ENCODE measurements at places on chromosomes 2 and 18.

- DNase-seq = no peak
Observed at GRCh38 chr2:238509151-238509835, 82.6 kb downstream of the ASB1 start.

DNA sequence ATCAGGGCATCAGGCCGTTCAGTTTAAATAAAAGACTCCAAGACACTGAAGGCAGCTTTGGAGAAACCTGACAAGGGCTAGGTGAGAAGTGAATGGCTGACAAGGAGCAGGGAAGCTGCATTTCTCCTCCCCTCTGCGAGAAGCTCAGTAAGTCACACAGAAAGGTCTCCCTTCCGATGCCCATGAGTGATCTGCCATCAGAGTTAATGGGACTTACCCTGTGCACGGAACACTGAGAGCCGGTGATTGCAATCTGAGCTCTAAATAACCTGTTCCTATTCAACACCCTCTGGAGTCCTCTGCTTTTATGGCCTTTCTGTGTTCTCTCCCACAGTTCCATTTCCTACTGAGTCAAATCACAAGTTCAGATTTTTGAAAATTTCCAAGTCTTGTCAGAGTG, 322.2 kb upstream of the MYT1L start:
- no peak for DNase-seq

- no peak for DNase-seq
Observed at GRCh38 chr2:24010477-24011249, 778 bp downstream of the MFSD2B start.

- no peak for DNase-seq
Observed at GRCh38 chr2:163177592-163177991, 339.0 kb upstream of the KCNH7 start.

DNA sequence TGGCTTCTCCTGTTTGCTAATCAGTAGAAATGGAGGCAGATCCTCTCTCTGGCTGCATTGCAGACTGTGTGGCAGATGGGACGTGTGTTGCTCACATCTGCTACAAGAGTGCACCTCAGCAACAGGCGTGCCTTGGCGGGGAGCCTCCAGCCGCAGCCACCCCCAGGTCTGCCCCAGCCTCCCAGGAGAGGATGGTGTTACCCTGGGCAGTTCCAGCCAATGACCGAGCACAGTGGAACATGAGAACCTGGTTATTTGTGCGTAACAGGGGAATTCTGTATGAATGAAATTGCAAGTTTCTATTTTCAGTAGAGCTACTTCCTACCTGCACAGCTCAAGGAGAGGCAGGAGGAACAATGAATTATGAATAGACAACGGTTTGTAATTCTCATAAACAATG, 130.6 kb upstream of the CBLN2 start:
- no peak for DNase-seq

GRCh38 chr2:192016265-192016664, 169.4 kb upstream of the CAVIN2 start:
- no peak for DNase-seq

- no peak for DNase-seq
Observed at GRCh38 chr2:40680547-40680946, 228.7 kb upstream of the SLC8A1 start.

- DNase-seq = no peak
Observed at GRCh38 chr18:66264130-66264529, 339.8 kb downstream of the CDH19 start.

GRCh38 chr2:19702267-19702666, 199.5 kb downstream of the TTC32 start:
- no peak for DNase-seq

GRCh38 chr2:220521551-220521950, 894.1 kb downstream of the SLC4A3 start:
- no peak for DNase-seq

DNA sequence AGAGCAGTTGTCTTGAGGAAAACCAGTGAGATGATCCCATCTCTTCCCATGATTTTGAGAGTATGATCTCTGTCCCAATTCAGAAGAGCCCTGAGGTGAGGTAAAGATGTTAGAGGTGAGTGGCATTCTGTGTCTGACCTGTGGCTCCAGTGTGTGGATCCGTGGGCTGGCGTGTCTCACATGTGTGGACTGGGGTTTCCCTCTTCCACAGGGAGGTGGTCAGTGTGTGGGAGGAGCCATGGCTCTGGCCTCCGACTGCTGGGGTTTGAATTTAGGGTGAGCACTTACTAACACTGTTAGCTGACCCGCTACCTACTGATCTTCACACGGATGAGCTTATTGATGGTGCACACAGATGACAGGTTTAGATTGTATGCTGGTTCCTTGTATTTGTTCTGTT, 31.2 kb downstream of the ASAP2 start:
- DNase-seq = no peak

DNA sequence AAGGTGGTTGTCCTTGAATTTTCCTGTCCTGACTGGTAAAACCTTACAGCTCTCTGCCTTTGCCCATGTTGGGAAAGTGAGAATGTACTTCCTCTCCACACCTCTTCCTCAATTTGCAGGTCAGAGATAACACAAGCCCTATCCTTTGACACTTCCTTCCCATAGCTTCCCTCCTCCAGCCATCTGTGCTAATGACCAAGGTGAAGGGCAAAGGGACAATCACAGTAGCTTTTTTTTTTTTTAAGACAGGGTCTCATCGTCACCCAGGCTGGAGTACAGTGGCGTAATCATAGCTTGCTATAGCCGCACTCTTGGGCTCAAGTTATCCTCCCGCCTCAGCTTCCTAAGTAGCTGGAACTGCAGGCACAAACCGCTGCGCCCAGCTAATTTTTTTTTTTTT, 24.3 kb upstream of the STPG4 start:
- no peak for DNase-seq

- DNase-seq = no peak
Observed at GRCh38 chr2:43175020-43175441, 51.4 kb downstream of the ZFP36L2 start.

GRCh38 chr2:19807866-19808265, 93.9 kb downstream of the TTC32 start:
- no peak for DNase-seq

- DNase-seq = no peak
Observed at GRCh38 chr2:143458258-143459190, 329.3 kb downstream of the ARHGAP15 start.

DNA sequence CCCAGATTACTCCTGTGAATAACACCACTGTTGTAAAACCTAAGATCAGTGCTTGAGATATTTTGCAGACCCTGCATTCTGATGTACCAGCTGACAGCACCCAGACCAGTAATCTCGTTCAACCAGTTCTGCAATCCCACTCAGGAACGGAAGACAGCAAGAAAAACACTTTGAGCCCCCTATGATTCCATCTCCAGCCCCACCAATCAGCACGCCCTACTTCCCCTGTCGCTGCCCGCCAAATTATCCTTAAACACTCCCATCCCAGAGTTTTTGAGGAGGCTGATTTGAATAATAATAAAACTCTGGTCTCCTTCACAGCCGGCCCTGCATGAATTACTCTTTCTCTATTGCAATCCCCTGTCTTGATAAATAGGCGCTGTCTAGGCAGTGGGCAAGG, 173.9 kb upstream of the CDH2 start:
- DNase-seq = no peak

GRCh38 chr2:11602563-11603204, 67.3 kb downstream of the NTSR2 start:
- DNase-seq = no peak

DNA sequence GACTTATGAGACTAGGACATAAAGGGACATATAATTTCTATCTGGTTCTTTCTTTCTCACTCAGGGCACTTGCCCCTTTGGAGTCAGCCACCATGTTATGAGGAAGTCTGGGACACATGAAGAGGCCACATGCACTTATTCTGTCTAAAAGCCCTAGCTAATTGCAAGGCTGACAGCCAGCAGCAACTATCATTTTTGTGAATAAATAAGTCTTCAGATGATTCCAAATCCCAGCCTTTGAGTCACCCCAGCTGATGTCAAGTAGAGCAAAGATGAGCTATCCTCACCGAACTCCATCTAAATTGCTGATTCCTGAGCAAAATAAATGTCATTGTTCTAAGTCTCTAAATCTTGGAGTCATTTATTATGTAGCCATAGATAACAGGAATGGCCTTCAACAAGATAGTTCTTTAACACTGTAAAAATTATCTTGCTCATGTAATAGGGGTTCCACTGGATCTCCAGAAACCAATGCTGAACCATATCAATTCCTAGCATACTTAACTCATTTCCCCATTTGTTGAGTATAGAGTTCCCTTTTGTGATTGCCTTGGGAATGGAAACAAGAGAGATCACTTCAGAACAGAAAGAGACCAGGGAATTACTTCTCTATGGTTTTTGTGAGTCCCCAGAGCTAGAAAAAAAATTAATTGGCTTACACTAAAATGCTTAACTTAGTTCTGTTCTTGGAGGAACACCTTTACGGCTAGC, 50.6 kb upstream of the FN1 start:
- DNase-seq = no peak

DNA sequence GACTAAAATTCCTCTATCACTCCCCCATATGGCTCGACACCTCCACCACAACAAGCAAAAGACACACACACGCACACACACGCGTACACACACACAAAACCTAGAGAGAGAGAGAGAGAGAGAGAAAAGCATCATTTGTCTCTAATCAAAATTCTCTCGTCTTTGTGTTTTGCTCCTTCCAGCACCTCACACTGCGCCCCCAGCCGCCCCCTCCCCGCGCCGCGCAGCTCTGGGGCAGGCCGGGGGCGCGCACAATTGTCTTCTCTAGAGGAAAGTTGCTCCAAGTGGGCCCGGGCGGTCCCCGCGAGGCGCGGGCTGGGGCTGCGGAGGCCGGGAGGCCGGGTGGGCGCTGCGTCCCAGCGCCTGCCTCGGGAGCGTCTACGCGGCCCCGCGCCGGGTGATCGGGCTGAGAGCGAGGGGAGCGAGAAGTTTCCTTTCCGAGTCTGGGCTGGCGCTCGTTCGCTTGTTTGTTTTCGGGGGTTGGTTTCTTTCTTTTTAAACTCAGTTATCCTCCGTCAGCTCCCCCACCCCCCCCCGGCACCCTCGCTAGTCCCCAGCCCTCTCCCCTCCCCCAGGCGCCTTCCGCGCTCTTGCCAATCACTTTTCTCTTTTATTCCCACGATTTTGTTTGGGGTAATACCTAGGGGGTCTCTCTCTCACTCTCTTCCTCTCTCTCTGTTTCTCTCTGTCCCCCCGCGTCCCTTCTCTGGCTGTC, 4.1 kb downstream of the ZEB2 start:
- peak; percentile 58 for DNase-seq

DNA sequence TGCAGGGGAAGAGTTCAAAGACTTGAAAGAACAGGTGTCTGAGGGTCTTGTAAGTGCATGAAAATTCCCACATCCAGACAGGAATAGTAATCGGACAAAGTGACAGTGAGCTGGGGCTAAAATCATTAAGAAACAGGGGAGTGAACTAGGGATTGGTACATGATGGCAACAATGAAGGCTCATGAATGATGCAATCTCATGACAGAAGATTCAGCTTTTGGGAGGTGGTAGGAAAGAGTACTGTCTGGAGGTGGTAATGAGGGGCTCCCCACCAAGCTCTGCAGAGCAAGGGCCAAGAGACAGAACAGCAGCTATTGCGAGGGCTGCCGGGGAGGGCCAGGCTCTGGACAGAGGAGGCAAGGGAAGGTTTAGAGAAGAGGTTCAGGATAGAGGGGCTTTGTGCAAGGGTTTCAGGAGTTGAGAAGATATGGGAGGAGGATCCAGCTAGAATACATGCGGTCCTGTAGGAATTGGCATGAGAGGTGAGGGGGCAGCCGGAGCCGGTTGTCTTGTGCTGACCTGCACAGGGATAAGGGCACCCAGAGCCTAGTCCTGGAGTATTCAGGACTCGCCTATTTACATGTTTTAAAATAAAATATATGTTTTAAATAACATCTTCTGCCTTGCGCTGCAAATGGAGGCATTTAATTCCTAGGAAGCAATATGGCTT, 31.4 kb downstream of the MAP3K20 start:
- DNase-seq = no peak

GRCh38 chr2:181646415-181646987, 10.4 kb downstream of the CERKL start:
- no peak for DNase-seq

DNA sequence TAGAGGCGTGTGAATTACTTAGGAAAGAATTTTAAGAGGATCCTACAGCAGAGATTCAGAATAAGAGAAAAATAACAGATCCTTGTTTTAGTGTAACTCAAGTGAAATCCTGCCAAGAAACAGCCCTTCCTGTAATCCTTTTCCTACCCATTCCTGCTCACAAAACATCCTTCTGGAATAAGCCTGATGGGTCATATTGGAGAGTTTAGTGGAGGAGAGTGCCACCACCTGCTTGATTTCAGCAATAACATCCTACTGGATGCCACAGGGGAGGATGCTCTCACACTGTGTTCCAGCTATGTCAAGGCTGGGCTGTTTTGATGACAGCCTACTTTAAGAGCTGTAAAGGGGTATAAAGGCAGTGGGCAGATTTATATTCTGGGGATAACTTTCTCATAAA, 54.8 kb upstream of the CCDC178 start:
- no peak for DNase-seq

DNA sequence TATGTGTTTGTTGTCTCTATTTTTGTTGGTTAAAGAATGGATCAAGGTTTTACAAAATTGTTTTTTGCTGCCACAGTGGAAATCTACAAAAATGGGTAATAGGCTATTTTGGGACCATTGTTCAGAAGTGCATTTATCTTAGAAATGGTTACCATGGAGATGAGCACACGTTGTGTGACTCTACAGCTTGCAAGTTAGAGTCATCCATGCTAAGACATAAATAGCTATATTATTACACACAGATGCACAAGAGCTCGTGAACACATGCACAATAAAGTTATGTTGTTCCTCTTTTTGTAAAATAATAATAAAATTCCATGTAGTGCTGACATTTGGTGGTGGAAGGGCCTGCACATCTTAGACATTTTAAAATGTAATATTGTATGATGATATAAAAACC, 15.5 kb upstream of the DUSP19 start:
- no peak for DNase-seq

GRCh38 chr2:201938156-201938775, 95.4 kb upstream of the FZD7 start:
- DNase-seq = no peak

DNA sequence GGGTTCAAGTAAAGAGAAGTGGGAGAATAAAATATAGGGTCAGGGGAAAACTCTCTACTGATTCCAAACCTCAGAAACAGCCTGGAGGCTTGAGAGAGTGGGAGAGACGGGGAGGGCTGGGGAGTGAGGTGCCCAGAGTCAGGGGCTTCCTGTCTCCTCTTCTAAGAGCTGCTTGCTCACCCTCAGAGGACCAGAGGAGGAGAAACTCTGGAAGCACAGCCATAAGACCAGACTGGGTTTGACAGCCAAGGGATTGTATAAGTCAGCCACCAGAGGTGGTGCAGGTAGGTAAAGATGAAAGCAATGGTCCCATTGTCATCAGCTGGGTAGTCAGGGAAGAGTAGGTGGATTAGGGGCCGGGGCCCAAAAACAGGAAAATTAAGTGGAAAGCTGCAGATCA, 259.4 kb downstream of the TNS1 start:
- no peak for DNase-seq

DNA sequence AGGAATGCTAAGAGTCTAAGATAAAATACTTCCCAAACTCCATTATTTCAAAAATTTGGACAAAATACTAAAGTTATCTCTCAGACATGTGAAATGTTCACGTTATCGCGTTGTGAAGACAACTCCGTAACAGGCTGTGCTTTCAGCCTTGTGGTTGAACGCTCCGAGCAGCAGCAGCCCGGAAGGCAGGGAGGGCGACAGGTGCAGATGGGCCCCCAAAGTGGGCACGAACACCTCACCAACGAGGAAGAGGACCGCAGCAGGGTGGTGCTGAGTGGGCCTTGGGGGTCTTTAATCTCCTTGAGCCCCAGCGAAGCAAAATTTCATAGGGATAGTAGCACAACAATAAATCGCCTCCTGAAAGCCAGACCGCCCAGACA, 1.0 kb upstream of the FAM110C start:
- no peak for DNase-seq
